ENCODE measurements at places on chromosomes 7 and 10. TPM values are rescaled to one million over a fixed set of nuclear protein-coding genes. Genes with fewer than 3 reads are reported as not detected.

- DNase-seq, result no peak
Measured at GRCh38 chr7:51301806-51302205, 14.8 kb downstream of the COBL start.

GRCh38 chr7:90474284-90475210 is 5.1 kb downstream of the PTTG1IP2 start:
- no peak for DNase-seq

DNA sequence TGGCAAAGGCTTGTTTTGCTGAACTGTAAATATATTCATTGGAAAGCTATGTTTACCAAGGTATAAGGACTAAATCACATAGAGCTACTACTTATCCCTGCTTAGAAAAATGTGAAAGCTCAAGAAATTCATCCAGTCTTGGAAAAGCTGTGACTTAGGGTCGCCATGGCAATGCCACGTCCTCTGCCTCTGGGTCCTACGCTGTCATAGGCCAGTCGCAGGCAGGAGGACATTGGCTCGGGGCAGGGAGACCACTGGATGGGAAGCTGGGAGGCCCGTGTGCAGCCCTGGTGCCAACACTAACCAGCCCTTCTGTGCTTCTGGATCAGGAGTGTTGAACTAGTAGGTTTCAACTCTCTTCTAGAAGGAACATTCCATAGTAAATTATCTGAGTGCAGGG is 67.3 kb upstream of the PDZD8 start:
- DNase-seq, result no peak

GRCh38 chr7:34523226-34523918 is 134.6 kb upstream of the NPSR1 start:
- no peak for DNase-seq

DNA sequence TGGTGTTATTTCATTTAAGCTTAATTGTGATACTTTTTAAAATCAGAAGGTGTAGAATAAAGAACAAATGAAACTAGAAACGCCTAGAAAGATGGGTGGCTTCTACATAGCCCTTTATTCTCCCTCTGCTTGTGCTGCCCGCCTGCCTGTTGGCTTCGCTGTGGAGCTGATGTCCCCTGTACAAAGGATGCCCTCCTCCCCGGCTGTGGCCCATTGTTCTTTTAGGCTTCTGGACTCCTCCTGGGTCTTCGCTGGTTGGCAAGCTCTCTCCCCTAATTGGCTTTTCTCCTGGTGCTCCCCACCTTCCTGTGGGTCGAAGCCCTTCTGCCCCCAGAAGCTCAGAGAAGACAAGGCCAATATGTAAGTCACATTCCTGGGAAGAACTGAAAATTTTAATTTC is 98.2 kb downstream of the FANK1 start:
- no peak for DNase-seq

DNA sequence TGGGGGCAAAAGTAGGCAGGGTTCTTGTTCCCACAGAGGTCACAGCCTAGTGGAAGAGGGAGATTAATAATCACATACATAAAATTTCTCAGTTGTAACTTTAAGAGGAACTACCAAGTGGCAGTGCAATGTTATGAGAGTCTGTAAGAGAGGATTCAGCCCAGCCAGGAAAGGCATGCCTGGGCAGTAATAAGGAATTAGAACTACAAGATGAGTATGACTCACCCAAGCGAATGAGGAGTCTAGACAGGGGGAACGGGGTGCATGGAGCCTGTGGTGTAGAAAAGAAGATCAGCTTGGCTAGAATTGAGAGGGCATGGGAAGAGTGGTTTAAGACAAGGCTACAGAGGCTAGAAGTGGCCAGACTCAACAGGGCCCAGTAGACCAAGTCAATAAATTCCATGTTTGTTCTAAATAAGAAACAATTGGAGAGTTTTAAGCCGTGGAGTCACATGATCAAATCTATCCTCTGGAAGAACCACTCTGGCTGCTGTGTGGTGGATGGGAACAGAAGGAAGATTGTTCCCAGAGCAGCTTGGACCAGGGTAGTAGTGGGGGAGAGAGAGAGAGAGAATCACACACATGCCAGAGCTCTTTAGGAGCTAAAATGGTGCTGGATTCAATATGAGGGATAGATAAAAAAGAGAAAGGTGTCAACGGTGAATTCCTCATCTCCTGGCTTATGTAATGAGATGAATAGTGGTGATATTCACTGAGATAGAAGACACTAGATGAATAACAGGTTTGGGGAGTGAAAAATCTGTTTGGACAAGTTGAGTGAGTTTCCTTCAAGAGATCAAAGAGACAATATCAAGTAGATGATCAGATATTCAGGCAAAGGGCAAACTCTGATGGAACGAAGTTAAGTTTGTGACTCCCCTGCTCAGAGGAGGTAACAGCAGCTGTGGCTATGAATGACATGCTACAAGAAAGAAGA is 265.1 kb downstream of the FGFR2 start:
- no peak for DNase-seq

The GDF2 gene
- not detected for polyA plus RNA-seq

Measured in CD4-positive, CD25-positive, alpha-beta regulatory T cell (primary cell).